ENCODE measurements at places on chromosomes 1 and 21.

DNA sequence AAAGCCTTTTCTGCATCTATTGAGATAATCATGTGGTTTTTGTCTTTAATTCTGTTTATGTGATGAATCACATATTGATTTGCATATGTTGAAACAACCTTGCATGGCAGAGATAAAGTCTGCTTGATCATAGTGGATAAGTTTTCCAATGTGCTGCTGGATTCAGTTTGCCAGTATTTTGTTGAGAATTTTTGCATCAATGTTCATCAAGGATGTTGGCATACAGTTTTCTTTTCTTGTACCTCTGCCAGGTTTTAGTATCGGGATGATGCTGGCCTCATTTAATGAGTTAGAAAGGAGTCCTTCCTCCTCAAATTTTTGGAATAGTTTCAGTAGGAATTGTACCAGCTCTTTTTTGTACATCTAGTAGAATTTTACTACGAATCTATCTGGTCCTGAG is 55.0 kb downstream of the COL24A1 start:
- no peak for DNase-seq

- no peak for DNase-seq
These were observed 21.3 kb downstream of the BACE2 start for GRCh38 chr21:41189150-41189745.

DNA sequence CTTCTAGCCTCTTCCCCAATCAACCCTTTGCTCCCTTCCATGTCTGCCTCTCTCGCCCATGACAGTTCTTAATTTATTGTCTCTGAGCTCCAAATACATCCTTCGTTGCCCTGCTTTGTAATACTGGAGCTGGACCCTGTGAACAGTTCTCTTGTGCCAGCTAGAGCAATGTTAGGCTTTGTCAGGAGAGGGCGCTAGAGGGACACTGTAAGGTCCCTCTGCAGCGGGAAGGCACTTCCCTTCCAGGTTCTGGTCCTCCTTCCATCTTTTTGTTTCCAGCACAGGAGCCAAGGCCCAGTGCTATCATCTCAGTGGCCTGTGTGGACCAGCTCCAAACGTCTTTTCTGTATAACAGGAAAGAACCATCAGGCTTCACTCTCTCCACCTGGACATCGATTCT is 95.9 kb downstream of the PTPRU start:
- peak; percentile 30 for DNase-seq

- DNase-seq: no peak
These were observed 26.5 kb downstream of the LRRC38 start for GRCh38 chr1:13487143-13487868.

DNA sequence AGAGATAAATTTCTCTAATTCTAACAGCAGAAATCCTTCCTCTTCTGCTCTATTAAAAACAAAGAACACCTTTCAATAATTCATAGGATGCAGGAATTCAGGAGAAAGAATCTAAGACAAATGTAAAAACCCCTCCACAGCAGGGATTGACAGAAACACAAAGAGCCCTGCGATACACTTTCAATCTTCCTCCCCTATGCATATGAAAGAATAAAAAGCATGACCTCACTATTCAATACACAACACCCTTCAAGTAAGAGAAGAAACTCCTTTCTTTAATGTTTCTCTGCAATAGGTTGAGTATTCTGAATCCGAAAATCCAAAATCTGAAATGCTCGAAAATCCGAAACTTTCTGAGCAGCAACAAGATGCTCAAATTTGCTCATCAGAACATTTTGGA is 17.1 kb downstream of the SRSF4 start:
- DNase-seq: no peak

All from dermis microvascular lymphatic vessel endothelial cell (primary cell).